ENCODE measurements at places on chromosomes 12 and 14. TPM values are rescaled to one million over a fixed set of nuclear protein-coding genes. Genes with fewer than 3 reads are reported as not detected.

Gene TMEM63C
- total RNA-seq: 8.3 TPM

Gene HCAR2
- 10.2 TPM for total RNA-seq

DNA sequence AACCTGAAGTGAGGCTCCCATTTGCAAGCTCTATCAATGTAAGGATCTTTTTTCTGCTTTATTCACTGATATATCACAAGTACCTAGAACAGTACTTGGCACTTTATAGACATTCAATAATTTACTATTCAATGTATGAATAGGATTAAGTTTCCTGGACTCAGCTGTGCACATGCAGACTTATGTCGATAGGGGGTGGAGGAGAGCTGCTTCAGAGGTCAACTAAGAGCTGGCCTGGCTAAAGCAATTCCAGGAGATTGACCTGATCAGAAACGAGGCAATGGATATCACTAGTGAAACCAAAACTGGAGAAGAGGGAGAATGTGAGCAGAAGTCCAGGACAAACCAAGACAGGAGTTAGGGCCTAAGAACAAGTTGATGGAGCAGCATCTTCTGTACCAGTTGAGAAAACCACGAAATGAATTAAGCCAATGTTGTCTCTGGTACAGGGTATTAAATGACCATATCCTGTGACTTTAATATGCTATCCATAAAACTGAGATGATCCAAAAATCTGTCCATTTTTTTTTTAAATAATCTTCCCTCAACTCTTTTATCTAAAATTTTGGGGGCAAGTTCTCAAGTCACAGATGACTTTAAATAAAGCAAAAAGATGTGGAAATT lies 169.2 kb downstream of the PIK3C2G start:
- peak; percentile 35 for DNase-seq

DNA sequence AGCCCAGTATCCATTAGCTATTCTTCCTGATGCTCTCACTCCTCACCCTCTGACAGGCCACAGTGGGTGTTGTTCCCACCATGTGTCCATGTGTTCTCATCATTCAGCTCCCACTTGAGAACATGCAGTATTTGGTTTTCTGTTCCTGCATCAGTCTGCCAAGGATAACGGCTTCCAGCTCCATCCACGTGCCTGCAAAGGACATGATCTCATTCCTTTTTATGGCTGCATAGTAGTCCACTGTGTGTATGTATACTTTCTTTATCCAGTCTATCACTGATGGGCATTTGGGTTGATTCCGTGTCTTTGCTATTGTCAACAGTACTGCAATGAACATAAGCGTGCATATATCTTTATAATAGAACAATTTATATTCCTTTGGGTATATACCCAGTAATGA lies 8.9 kb downstream of the ATG2B start:
- no peak for DNase-seq

GRCh38 chr14:34971381-34971780 lies 11.4 kb upstream of the SRP54 start:
- no peak for DNase-seq

DNA sequence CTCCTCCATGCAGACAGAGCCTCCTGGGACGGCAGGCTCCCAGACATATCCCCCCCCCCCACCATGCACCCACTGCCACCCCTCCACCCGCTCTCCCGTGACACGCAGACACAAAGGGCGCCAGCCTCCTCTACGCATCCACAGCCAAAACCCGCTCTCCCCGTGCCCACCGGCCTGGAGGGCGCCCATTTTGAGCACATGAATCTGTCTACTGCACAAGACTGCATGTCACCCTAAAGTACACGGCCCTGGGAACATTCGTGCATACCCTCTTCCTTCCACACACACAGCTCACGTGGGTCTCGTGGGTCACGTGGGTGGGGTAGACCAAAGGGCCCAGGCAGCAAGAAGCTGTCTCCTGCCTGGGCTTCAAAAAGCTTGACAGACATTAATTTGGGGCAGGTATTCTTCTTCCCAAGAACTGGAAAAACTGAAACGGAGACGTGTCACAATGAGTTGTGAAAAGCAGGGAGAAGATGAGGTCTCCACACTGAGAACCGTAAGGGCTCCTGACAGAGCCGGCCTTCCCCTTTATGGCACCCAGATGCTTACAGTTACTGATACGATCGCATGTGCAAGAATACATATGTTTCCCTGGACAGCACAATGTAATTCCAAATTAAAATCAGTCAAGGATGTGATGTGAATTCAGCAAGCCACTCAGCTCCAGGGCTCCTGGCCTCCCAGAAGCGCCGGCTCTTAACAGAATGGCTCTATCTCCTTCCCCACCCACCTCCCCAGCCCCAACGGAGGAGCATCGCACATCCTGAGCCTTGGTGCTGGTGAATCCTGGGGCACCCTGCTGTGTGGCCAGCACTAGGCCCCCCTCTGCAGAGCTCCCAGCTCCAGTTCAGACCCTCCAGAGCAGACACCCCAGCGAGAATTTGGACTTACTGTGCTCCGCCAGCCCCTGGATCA lies 1.9 kb downstream of the TGFB3 start:
- peak; percentile 65 for DNase-seq
